ENCODE measurements at places on chromosomes 3 and 15.

GRCh38 chr15:96261575-96262034 lies 68.9 kb upstream of the NR2F2 start:
- DNase-seq = no peak

- DNase-seq = no peak
Observed at GRCh38 chr15:39579487-39580116, 1.3 kb upstream of the THBS1 start.

- no peak for DNase-seq
Observed at GRCh38 chr3:192156382-192156781, 571.0 kb downstream of the FGF12 start.

DNA sequence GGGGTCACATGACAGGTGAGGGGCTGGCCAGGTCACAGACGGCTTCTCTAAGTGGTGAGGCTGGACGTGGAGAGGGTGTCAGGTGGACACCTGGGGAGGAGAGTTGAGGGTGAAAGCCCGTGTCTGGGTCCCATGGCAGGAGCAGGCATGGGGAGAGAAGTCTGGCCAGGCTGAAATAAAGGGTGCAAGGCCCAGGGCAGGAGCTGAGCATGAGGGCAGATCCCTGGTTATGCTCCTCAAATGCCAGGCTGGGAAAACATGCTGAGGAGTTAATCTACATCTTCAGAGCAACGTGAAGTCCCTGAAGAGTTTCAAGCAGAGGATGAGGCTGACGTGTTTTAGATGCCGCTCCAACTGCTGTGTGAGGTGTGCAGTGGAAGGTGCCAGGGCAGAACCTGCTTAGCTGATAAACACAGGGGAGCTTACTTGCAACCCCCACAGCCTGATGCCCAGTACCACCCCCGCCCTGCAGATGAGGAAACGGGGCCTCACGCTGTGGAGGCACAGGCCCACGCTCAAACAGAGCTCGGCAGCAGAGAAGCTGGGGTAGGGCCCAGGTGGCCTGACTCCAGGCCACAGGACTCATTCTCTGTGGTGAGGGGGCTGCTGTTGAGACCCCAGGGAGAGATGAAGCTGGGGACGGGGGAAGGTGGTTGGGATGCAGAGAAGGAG lies 40.5 kb downstream of the HCN4 start:
- DNase-seq = no peak

DNA sequence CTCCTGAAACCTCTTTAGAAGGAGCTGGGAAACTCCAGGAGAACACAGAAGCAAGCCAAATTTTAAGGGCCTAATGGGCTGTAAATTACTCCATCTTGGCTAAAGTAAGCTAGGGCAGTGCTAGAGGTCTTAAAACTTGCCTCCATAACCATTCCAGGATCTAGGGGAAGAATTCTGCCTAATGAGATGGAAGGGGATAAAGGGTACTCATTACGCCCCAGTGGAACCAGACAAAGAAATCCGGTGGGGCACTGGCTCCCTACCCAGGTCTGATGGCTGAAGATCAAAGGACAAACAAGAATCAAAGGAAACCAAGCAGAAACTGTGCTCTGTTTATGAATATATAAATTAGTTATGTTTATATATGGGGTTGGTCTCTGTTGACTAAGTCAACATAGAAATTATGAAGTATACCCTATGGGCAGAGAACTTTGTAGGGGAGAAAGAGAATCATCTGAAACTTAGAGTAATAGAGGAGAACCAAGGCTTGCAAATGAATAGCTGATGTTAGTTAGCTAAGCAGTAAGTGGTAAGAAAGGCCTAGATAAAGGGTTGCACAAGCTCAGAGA lies 57.8 kb downstream of the NCEH1 start:
- no peak for DNase-seq

Measured in activated CD8-positive, alpha-beta T cell treated with anti-CD3 and anti-CD28 coated beads, Interleukin-2, amount 10 ng/mL, durations not matched to agents 7 days and 5 days (primary cell).